ENCODE measurements at places on chromosomes 12 and 14.

- DNase-seq: no peak
Measured at GRCh38 chr12:130011611-130012385, 108.0 kb upstream of the TMEM132D start.

DNA sequence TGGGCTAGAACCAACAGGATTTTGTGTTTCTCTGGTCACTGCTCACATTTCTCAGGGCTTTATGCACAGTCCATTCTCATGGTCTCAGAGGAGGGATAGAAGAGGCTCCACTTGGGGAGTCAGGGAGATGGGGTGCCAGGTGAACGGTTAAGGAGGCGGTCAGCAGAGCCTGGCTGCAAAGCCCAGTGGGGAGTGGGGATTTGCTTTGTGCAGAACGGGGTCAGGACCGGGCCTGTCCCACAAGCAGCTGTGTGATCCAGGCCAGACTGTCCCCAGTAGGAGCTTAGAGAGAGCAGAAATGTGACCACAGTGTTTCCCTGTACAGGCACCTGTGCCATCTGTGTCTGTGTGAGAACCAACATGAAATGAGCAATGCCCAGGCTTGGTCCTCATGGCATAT is 4.1 kb downstream of the CMTM5 start:
- no peak for DNase-seq

- no peak for DNase-seq
Measured at GRCh38 chr12:43079476-43079875, 472.5 kb downstream of the ADAMTS20 start.

DNA sequence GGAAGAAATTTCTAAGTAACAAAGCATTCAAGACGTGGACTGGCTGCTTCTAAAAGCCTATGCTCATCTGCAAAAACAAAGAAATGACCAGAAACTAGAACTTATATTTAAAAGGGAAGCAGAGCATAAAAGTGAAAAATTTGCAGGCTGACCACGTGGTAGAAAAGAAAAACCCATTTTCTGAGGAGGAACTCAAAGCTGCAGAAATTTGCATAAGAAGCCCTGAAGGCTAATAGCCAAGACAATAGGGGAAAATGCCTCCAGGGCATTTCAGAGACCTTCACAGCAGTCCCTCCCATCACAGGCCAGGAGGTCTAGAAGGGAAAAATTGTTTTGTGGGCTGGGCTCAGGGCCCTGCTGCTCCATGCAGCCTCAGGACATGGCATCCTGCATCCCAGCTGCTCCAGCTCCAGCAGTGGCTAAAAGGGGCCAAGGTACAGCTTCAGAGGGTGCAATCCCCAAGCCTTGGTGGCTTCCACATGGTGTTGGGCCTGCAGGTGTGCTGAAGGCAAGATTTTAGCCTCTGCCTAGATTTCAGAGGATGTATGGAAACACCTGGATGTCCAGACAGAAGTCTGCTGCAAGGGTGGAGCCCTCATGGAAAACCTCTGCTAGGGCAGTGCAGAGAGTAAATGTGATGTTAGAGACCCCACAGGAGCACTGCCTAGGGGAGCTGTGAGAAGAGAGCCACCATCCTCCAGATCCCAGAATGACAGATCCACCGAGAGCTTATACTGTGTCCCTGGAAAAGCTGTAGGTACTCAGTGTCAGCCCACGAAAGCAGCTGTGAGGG is 55.5 kb downstream of the CHGA start:
- no peak for DNase-seq
